Retinal pigment epithelial cell (primary cell): ENCODE measurements at places on chromosomes 2 and 18.
A peak's percentile ranks its signal among the peaks of the same experiment; 100 is the strongest.

DNA sequence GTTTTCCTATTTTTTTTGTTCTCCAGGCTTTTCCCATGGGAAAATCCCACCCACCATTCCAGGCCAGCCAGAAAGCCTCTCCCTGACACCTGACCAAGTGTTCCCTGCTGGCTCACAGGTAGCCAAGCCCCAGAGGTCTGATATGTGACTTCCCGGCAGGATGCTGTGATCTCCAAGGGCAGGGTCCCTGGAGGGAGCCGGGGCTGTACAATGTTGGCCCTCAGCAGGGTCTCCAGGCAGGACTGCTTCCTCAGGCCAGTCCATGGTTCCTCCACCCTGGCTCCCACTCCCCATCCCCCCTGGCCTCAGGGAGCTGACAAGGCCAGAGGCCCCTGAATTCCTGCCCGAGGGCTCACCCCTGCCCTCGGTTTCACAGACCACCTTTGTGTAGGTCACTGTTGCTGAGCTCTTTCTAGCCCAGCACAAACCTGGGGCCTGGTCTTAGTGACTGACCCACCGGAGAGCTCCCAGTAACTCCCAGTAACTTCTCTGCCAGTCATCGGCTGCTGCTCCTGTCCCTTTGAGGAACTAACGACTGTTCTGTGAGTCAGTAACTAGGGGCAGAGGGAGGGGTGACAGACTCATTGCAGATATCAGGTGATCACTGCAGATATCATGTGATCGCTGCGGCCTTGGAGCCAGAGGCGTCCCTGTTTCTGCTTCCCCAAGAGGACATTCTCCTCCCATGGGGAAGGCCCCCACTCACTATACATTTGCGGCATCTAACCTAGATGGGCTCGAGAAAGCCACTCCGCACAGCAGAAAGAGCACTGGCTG, 38.7 kb downstream of the SDC1 start:
- DNase-seq: peak; percentile 67

GRCh38 chr2:103289105-103289725, 527.4 kb downstream of the TMEM182 start:
- DNase-seq: no peak

- no peak for DNase-seq
Measured at GRCh38 chr2:489838-490237, 187.4 kb downstream of the TMEM18 start.

DNA sequence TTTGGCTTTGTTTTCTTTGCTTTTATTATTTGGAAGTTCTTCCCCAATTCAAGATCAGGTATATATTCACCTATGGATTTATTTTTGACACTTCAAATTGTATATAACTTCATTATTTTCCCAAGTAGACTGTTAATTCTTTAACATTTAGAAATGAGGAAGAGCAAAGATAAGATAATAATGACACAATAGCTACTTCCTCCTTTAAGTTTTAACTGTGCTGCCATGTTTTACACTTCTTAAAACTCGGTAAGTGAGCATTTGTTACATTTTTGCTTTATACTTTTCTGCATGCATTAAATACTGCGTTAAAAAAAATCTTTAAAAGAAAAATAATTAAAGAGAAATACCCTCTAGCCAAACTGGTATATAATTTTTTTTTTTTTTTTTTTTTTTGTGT, 32.5 kb downstream of the SLC66A3 start:
- DNase-seq: no peak

DNA sequence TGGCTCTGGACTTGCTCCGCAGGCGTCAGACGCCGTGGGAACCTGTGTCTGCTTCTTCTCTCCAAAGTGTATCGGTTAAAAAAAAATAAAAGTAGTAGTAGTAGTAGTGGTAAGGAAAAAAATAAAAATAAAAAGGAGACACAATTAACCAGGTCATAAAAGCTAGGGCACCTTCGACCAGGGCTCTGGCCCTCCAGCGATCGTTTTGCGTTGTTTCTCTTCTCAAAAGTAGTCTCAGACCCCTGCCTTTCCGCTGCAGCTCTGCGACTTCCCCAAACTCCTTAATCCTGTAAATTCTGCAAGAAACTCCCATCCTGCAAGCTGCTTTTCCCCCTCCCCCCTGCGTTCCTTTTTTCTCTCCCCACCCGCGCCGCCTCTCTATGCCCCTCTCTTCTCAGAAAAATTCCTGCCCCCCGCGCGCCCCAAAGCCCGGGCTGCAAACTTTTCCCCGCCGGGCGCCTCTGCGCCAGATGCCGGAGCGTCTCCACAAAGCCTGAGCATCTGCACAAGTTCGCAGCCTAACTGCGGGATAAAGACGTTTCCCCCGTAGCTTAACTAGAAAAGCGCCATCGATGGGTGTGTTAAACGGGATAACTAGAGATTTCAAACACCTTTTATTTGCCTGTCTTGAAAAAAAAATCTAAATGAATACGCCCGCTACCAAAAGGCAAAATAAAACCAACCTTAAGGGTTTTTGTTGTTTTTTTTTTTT, 1.8 kb upstream of the SALL3 start:
- no peak for DNase-seq

- DNase-seq: no peak
Measured at GRCh38 chr2:109511168-109511567, 102.6 kb downstream of the SEPTIN10 start.

- no peak for DNase-seq
Measured at GRCh38 chr2:60502144-60502543, 51.3 kb downstream of the BCL11A start.

DNA sequence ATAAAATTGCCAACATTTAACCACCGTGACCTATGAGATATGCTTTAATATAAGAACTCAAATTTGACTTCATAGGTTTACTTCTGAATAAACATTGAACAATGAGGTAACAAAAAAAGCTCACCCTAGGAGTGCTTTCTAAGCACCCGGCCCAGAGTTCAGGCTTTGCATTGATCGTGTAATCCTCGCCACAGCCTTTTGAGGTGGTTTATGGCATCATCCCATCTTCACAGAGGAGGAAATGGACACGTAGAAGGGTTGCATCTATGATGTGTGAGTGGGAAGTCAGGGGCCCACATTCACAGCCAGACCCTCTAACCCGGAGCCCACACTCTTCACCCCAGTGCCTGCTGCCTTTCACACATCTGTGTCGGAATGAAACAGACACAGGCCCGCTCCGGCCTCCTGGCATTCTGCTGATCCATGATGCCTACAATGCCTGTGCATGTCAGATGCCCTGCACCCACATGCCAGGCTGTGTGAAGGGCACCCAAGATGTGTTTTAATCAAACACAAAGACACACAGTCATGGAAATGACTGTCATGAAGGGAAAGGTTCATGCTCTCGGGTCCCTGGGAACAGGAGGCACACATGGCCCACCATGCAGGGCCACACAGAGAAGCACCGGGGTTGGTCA, 48.6 kb upstream of the RPL31 start:
- no peak for DNase-seq

GRCh38 chr18:67735506-67735905, 219.0 kb upstream of the DSEL start:
- no peak for DNase-seq

GRCh38 chr18:34999756-35000289, 41.4 kb upstream of the MAPRE2 start:
- DNase-seq: no peak

GRCh38 chr18:48834413-48835031, 116.2 kb downstream of the SMAD7 start:
- peak; percentile 93 for DNase-seq

DNA sequence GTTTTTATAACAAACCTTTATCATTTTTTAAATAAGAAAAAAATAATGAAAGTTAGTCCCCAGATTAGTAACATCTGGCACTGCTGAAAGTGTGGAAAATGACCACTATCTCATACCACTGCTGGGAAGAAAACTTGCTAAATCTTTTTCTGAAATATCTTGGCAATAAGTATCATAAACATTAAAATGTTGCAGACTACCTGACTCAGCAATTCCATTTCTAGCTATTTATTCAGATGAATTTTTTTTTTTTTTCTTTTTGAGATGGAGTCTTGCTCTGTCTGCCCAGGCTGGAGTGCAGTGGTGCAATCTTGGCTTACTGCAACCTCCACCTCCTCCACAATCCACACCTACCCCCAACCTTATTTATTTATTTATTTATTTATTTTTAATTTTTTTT, 35.3 kb upstream of the SOS1 start:
- no peak for DNase-seq

- peak; percentile 31 for DNase-seq
Measured at GRCh38 chr18:23302851-23303527, 150.1 kb upstream of the RIOK3 start.

GRCh38 chr2:139721411-139721995, 941.3 kb upstream of the NXPH2 start:
- DNase-seq: no peak

DNA sequence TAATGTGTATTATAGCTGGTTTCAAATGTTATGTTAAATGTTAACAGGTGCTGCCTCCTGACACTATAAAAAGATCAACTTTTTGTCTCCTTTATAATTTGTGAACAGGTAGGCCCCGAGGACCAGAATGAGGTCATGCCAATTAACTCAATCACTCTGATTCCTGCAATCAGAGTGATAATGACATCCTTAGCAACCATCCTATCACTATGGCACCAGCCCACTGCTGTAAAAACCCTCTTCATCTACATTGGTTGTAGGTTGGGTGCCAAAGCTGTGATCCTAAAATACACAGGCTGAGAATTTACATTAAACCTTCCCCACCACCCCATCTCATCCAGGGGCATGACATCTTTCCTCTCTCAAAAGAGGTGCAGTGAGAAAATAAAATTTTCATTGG, 103.5 kb downstream of the CPO start:
- DNase-seq: no peak

- no peak for DNase-seq
Measured at GRCh38 chr2:212882626-212883025, 268.8 kb downstream of the IKZF2 start.

GRCh38 chr2:103977241-103977640, 876.7 kb upstream of the POU3F3 start:
- no peak for DNase-seq

- no peak for DNase-seq
Measured at GRCh38 chr2:123913143-123913735, 111.8 kb upstream of the CNTNAP5 start.

GRCh38 chr2:10402062-10402585, 46.0 kb downstream of the ODC1 start:
- no peak for DNase-seq

- no peak for DNase-seq
Measured at GRCh38 chr2:52429740-52430139, 1337.9 kb upstream of the CHAC2 start.

DNA sequence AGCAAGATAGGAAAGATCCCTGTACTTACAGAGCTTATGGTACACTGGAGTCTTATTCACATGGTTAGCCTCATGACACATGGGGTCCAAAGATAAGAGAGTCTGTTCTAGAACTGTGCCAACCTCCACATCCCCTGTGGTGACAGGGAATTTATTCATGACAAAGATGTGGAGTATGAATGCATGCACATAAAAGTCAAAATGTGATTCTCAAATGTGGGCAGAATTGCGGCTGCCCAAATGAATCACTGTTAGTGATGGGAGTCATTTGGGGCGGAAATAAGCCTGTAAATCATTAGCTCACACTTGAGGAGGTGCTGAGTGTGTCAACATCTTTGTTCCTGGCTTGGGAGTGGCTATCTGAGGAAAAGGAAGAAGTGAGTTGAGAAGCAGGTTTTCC, 560.6 kb downstream of the SLC4A3 start:
- DNase-seq: no peak
